ENCODE measurements at places on chromosomes 3 and 15.

DNA sequence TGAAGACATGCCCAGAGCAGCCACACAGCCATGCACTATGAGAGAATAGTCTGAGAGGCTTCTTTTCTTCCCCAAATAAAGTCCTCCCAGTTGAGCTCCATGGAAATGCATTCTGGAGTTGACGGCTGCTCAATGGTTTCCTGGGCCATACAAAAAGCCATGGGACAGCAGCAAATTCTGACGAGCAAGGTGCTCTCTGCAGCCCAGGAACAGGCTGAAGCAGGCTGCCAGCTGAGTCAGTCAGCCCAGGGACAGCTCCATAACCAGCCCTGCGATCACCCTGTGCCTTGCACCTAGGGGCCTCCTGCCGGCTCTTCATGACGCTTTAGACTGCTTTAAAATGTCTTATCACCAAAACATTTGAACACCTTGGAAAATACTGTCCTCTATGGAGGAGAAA lies 256.3 kb upstream of the CHRNA7 start:
- no peak for DNase-seq

GRCh38 chr15:64877435-64877834 lies 34.3 kb upstream of the ANKDD1A start:
- DNase-seq: no peak

DNA sequence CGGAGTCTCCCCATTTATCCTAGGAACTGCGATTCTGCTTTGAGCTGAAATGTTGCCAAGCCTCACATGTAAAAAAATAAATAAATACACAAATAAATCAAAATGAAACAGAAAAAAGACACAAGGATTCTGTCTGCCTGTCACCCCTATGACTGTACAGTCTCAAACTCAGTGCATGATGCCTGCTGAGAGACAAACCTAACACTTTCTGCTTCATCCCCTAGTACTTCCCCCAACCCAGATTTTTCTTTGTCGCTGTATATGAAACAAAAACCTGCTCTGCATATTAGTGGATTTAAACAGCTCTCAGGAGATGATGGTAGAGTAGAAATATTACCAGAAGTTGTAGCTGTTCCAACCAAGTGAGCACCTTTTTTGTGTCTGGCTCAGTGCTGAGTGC lies 530.7 kb upstream of the CFAP20DC start:
- no peak for DNase-seq

DNA sequence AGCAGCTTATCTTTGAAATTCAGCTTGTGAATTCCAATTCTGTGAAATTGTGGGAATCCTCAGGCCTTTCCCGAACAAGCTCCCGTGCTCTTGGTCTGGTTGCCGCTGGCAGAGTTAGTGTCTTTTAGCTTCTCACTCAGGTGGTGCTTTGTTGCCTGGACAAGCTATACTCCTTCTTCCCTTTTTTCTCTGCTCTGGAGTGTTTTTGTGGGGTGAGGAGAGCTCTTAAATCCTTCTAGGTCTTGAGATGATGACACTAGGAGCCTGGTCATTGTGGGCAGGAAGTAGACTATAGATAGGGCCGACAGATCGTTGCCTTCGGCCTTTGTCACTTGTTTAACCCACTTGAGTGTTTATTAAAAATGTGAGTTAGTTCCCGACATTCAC lies 93.8 kb downstream of the SLCO3A1 start:
- DNase-seq: no peak

- DNase-seq: no peak
Measured at GRCh38 chr15:90064911-90065681, 37.2 kb downstream of the IDH2 start.

GRCh38 chr3:125437631-125438435 lies 62.7 kb upstream of the ZNF148 start:
- DNase-seq: peak; percentile 51

DNA sequence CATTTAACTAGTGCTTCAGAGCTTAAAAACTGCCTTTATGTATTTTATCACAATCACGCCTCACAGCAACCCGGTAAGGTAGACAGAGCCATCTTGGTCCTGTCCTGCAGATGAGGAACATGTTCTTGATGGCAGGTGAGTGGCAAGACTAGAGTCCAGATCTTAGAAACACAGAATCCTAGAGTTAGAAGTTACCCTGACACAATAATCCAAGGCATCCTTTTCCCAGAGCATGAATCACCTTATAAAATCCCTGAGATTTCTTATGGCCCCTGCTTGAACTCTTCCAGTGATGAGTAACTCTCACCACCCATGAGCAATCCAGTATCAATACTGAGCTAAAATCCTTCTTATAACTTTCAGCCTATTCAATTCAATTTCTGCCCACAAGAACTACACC lies 16.9 kb downstream of the POPDC2 start:
- no peak for DNase-seq
